ENCODE measurements at places on chromosomes 7 and 10.
A peak's percentile ranks its signal among the peaks of the same experiment; 100 is the strongest.

GRCh38 chr10:132721725-132722124 is 64.2 kb downstream of the NKX6-2 start:
- DNase-seq, result no peak

DNA sequence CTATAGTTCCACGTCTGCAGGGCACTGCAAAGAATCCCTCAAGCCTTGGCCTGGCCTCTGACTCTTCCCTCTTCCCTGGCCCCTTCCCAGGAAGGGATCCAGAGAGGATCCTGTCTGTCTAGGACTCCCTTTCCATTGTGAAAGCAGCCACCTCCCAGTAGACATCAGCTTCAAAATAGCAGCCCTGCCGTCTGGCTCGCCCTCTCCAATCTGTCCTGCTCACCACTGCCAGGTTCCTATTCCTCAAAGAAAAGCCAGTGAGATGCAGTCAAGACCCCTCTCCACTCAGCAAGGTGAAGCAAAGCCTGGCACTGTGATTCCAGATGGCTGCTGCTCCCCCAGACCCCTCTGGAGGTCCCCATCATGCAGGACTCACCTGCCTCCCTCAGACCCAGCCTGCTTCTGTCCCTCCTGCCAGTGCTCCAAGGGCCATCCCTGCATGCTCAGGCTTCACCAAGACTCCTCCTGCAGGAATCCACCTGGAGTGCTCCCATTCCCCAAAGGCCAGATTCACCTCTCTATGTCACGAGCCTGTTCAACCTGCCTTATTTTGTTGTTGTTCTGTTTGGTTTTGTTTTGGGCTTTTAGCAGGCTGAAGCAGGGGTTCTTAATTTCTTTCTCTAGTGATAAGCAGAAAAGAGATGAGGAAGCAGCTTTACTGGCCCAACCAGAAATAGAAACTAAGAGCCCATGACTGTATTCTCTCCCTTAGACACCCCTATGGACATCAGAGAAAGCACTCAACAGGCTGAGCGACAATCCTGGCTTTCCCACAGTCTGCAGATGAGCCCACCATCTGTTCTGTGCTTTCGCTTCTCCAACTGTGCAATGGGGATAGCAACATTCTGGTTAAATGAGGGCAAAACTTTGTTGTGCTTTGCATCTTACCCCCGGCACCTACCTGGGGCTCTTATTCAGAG is 305.1 kb downstream of the GRID1 start:
- DNase-seq, result no peak

DNA sequence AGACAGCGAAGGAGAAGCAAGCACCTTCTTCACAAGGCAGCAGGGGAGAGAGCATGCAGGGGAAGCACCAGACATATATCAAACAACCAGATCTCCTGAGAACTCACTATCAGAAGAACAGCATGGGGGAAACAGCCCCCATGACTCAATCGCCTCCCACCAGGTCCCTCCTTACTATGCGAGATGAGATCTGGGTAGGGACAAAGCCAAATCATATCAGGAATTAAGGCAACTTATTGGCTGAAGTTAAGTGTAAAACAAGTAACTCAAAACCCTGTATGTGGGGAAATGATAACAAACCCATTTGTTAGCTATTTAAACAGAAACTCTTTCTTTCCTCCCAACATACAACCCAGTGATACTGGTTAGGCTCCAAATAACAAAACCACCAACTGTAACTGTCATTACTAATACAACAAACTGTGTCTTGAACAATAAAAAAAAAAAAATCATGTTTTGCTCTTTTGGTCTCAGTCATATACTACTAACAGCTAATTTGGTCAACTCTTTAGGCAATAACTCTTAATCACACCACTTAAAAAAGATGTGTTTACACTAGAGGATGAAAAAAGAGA is 57.8 kb downstream of the MINDY3 start:
- no peak for DNase-seq

- no peak for DNase-seq
These were observed 188.5 kb upstream of the ANK3 start for GRCh38 chr10:60578217-60578616.

DNA sequence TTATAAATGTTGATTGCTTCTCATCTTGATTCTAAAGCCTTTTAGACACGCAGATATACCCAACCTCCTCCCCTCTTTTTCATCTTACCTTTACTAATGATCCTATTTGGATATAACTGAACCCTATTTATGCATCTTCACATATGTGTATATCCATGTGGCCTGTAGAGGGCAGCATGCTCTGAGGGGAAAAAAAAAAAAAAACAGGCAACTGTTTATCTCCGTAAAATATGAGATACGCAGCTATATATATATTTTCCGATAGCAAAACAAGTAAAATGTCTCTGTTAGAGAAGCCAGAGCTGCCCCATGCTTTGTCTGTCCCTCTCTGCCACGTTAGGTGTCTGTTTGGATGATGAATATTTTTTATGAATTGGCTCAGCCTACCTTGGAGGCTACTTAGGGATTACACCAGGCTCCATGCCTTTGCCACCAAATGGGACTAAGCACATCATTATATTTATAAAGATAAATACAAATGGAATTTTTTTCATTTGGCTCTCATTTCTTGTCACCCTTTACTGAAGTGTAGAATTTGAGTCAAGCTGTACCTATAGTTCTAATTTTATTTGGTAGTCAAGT is 174.8 kb upstream of the FZD1 start:
- no peak for DNase-seq

DNA sequence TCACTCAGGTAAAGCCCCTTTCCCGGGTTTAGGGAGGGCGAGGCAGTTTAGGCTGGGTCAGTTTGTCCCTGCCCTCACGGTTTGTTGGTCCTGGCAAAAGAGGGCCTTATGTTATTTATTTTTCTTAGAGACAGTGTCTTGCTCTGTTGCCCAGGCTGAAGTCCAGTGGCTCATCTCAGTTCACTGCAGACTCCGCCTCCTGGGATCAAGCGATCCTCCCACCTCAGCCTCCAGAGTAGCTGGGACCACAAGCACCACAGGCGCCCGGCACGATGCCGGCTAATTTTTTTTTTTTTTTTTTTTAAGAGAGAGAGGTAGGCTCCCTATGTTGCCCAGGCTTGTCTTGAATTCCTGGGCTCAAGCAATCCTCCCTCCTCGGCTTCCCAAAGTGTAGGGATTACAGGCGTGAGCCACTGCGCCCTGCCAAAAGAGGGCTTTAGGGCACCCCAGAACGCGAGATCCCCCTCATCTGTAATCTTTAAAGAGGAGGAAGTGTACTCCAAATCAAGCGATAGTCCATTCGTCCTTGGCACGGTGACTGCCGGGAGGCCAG is 626 bp upstream of the BMS1 start:
- DNase-seq, result no peak

GRCh38 chr10:57168611-57169240 is 807.7 kb upstream of the ZWINT start:
- no peak for DNase-seq

DNA sequence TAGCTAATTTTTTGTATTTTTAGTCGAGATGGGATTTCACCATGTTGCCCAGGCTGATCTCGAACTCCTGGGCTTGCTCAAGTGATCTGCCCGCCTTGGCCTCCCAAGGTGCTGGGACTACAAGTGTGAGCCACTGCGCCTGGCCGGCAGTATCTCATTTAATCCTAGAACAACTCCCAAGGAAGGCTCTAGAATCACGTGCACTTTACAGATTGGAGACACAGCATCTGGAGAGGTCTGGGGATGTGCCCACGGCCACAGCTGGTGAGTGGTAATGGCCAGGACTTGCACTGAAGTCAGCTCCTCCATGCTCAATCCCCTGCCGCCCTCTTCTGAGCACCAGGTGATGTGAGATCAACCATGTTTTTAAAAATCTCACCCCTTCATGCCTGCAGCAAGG is 43.1 kb downstream of the CARD11 start:
- DNase-seq, result no peak

DNA sequence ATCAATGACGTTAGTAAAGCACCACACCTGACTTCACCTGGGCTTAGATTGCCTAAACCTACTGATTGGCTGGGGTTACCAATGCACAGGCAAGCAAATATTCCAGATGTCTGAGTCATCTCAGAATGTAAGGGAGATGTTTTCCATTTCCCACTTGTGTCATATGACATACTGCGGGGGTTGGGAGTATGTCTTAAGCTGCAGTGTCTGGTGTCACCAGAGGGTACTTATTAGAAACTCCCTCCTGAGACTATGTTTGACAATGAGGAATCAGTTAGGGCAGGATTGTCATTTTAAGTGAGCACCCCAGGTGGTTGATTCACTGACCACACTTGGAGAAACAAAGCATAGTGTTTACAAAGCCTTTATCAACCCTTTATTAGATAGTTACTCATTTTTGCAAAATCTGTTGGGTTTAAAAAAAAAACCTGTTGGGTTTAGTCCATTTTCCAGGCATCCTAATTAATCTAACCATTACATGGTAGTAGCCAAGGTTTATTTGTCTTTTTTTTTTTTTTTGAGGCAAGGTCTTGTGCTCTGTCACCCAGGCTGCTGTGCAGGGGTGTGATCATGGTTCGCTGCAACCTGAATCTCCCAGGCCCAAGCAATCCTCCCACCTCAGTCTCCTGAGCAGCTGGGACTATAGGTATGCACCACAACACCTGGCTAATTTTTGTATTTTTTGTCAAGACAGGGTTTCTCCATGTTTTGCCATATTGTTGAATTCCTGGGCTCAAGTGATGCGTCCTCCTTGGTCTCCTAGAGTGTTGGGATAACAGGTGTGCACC is 72.5 kb downstream of the CDK6 start:
- no peak for DNase-seq

DNA sequence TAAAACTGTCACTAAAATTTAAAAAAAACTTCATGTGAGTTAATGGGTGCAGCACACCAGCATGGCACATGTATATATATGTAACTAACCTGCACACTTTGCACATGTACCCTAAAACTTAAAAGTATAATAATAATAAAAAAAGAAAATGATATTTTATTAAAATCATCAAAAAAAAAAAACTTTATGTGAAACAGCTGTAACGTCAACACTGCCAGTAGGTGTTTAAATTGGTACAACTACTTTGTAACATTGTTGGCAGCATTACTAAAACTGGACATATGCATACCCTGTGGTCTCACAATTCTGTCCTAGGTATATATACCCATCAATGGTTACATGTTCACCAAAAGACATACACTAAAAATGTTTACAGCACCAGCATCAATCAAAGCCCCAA is 82.1 kb downstream of the NDUFB2 start:
- no peak for DNase-seq

DNA sequence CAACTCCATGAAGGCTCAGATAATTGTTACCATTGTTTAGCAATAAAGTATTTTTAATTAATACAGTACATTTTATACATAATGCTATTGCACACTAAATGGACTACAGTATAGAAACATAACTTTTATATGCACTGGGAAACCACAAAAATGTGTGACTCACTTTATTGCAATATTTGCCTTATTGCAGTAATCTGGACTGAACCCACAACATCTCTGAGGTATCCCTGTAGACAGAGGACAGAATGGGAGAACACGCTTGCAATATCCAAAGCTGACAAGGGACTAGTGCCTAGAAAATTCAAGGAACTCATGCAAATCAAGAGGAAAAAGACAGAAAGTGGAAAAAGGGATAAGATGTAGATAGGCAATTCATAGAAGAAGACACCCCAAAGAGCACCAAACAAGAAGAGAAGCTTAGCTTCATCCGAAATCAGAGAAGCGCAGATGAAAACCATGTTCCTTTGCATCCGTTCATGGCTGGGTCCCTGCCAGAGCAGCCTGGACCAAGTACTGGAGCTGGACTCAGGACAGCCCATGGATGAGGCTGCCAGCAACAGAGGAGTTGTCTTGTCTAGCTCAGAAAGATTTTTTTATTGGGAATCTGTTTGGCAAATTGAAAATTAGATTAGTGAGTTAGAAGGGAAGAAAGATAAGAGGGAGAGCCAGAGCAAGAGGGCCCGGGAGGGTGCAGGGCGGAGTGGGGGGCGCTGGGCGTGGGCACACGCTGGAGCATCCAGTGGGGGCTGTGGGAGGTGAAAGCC is 16.0 kb upstream of the GALNTL5 start:
- no peak for DNase-seq

- DNase-seq, result peak; percentile 16
These were observed 448 bp upstream of the PTER start for GRCh38 chr10:16436367-16436757.

DNA sequence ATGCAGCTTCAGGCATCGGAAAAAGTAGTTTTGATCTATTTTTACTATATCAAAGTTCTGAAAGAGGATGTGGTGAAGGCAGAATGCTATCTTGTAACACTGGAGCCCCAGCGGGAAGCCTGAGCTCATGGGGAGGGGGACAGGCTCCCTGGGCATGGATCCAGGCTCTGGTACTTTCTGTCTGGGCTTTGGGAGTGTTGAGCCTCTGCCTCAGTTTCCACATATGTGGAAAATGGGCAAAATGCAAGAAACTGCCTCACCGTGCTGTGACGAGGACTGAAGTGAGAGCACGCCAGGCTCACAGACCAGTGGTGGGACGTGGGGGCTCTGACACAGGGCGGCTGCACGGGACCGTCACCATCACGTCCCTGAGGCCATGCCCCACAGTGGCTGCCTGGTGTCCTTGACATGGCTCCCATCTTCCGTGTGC is 182.9 kb upstream of the SHH start:
- DNase-seq, result no peak

- DNase-seq, result no peak
These were observed 395.9 kb downstream of the TFEC start for GRCh38 chr7:115634633-115635032.

DNA sequence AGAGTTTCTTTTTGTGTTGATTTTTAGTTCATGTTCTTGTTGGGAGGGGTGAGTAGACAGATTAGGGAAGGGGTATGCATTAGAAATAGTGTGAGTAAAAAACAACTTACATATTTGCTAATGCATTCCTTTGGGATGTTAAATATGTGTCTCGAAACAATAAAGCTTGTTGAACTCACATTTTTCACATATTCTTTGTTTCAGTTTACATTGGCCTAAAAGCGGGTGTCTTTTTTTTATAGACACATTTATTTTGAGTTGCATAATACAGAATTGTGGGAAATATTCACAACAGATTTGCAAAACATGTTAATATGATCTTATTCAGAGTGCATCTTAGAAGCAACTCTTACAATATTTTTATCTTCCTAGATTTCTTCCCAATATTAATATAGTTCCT is 337.5 kb upstream of the CNTNAP2 start:
- DNase-seq, result no peak

DNA sequence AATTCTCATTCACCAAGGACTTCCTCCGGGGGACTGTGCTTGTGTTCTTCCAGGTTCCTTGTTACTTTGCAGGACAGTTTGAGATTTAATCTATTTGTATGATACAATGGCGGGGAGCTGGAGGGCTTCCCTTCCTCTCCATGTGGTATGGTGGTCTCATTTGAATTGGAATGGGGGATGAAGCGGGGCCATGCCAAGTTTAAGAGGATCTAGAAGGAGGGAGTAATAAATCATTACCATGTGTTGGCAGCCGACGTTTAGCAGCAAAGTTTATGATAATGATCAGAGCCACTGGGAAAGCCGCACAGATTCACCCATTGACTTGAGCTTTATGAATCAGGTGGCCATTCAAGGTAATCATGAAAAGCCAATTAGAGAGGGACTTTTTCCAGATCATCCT is 355.1 kb upstream of the MGMT start:
- no peak for DNase-seq

GRCh38 chr10:130745251-130745650 is 566.3 kb downstream of the TCERG1L start:
- DNase-seq, result no peak

All from effector CD4-positive, alpha-beta T cell (primary cell).